CD8-positive, alpha-beta T cell (primary cell): ENCODE measurements at places on chromosomes 6 and 20.

- no peak for DNase-seq
Observed at GRCh38 chr6:16961577-16961976, 140.3 kb upstream of the STMND1 start.

DNA sequence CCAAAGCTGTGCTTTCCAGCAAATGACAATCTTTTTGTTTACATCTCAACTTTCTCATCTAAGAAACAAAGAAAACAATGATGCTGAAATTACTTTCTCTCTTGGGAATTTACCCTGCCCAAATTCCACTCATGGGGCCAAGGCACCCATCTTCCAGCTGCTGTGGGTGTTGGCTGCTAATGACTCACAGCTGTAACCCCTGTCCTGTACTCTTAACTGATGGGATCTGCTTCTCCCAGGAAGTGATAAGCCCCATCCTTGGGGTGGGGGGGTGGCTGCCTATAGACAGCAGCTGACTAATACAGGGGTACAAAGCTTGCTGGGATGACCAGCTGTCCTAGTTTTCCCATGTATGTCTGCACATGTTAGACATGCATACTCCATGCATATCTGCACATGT is 938.6 kb downstream of the C6orf118 start:
- no peak for DNase-seq

DNA sequence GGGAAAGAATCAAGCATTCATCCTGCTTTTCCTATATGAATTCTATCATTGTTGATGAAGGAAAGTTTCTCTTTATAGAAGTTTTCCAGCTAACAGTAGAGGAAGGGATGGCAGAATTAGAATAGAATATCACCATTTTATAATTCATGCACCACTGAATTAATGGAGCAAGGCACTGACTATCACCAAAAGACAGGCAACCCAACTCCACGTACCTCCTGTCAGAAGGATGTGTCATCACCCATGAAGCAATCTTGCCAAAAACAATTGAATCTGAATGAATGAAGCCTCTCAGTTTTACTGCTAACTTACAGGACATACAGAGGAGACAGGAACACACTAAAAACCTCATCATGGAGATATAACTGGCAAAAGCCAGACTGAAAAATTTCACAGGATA is 122.4 kb downstream of the NFATC2 start:
- DNase-seq: no peak

GRCh38 chr6:1094306-1094705 is 217.6 kb upstream of the FOXQ1 start:
- no peak for DNase-seq

DNA sequence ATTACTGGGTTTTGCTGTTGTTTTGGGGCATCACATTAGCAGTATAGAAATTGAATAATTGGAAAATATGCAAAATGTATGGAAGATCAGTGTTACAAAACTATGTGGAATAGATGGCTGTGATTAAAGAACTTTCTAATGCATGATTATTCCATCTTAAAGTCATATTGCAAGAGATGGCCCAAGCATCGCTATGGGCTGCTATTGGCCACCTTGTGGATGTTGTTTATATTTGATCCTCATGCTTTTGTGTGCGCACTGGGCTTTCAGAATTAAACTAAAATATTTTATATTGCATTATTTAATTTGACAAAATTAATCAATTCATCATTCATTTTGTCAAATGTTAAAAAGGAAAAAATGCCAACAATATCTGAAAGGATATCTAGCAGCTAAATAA is 16.1 kb upstream of the HMGN3 start:
- DNase-seq: no peak
